NCI-H1436 (cell line): ENCODE measurements at places on chromosomes 5 and 9.

GRCh38 chr9:81146684-81147337, 542.5 kb downstream of the TLE1 start:
- DNase-seq, result no peak

DNA sequence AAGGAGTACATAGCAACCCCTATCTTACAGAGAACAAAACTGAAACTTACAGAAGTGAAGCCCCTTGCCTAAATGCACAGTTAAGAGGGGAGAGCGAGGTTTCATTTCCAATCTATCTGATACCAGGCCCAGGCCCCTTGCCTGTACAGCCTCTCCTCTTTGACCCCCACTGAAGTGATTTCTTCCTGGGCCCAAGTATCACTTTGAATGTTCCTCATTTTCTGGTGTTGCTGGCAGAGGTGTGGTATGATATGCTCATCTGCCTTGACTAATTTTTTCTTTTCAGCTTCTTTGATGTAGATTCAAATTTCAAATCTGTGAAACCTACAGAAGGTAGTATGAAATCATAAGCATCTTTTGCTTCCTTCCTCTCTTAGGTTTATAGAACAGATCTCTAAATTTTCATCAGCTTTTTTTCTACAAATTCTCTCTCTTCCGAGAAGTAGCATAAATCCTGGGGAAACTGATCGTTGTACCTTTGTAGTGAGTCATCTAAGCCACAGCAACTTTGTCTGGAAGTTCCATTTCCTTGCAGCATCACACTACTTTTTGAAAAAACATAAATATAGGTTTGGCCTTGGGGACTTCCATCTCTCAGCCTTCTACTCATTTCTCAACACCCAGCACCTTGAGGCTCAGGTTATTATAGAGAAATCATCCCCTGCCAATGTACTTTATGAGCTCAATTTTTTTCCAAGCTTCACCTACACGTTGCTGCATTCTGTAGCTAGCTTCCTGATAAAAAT, 402.4 kb upstream of the PTGER4 start:
- no peak for DNase-seq

- no peak for DNase-seq
Measured at GRCh38 chr9:86454701-86455615, 100.7 kb upstream of the TUT7 start.

- DNase-seq, result peak; percentile 31
Measured at GRCh38 chr5:72244862-72245371, 75.1 kb downstream of the MRPS27 start.

DNA sequence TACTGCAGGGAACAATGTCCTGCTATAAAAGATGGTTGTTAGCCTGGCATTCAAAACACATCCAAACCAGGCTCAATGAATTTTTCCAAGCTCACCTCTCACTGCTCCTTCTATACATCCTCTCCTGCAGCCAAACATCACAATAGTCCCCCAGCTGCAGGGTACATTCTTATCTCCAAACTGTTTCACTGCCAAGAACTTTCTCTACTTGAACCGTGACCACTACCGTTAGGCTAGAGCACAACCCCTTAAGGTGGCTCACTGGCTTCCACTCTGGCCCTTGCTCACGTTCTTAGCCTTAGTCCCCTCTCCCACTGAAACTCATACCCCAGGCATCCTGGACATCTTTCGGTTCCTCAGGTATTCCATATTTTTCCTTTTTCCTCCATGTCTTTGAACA, 29.0 kb upstream of the ANXA6 start:
- DNase-seq, result no peak

- no peak for DNase-seq
Measured at GRCh38 chr5:18497089-18497488, 862.8 kb downstream of the TAF11L14 start.

GRCh38 chr5:65721050-65721719, 724 bp downstream of the SGTB start:
- no peak for DNase-seq

DNA sequence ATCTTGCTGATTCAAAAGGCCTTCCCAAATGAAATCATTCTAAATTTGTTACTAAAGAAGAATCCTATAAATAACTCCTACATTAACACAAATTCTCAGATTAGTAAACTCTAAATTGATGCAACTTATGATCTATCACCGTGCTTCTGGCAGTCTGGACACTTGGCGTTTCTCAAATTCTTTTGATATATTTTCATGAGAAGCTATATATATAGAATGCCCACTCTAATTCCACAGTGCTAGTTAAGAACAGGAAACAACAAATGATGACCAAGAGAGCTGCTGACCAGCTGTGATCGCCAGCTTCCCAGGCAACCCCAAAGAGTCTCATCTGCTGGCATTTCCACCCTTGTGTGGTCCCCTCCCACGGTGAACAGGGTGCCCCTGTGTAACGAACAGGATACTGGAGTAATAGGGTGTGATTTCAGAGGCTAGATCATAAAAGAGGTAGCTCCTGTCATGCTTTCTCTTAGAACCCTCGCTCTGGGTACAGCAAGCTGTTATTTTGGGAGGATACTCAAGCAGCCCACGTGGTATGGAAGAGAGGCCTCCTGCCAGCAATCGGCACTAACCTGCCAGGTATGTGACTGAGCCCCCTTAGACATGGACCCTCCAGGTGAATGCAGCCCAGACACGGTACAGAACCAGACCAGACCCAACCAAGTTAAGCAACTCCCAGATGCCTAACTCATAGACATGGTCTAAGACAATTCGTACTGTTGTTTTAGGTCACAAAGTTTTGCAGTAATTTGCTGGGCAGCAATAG, 64.7 kb downstream of the CDC14B start:
- no peak for DNase-seq

- DNase-seq, result no peak
Measured at GRCh38 chr5:143057580-143057999, 287.4 kb downstream of the ARHGAP26 start.

GRCh38 chr9:89496645-89497256, 1.2 kb downstream of the SEMA4D start:
- DNase-seq, result no peak

DNA sequence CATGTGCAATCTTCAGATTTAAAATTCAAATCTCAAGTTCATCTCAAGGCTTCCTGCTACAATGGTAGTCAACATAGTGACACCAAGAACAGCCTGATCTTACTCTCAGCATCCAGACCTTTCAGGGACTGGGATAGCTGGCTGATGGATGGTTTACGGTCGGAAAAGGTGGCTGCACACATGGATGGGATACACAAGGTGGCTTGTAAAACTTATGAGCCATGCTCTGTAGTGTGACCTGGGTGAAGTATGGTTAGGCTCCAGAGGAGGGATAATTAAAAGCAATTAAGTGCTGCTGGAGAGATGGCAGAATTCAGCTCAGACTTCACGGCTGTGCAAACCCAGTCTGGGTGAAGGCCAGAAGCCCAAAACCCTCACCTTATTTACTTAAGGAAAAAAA, 379.5 kb downstream of the NFIB start:
- no peak for DNase-seq
